Foreskin melanocyte (primary cell): ENCODE measurements at places on chromosomes 3 and 15.

- no peak for DNase-seq
These were observed 11.4 kb upstream of the C3orf20 start for GRCh38 chr3:14663396-14664135.

DNA sequence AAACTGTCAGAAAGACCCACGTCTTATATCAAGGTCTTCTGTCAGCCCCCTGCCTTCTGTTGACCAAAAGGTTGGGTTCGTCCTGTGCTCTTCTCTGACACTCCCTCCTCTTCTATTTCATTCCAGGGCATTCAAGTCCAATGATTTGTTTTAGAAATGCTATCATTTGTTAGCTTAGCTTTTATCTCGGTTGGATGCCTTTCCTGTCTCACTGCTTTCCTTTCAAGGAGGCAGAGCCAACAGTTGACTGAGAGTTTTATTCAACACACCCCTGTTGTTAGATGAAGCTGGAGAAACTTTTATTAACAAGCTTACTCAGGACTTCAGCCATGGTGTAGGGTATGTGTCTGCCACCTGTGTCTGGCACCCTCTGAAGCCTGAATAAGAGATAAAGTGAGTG lies 112.0 kb upstream of the SLC7A14 start:
- DNase-seq, result no peak

- peak; percentile 82 for DNase-seq
These were observed 77.1 kb downstream of the AKAP13 start for GRCh38 chr15:85457392-85457968.

DNA sequence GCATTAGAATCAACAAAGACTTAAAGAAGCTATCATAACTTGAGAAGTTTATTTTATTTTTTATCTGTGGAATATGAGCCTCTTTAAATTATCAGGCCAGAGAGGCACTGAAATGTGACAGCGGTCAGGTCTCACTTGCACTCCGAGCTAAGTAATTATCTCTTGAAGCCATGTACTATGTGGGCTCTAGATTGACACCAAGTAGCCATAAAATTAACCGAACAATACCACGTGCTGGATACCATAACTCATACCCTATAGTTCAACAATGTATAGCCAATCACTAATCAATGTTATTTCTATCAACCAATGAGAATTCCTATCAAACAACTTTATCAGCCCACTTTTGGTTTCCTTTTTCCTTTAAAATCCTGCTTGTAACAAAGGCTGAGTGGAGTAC lies 299.3 kb downstream of the TBC1D5 start:
- DNase-seq, result no peak

DNA sequence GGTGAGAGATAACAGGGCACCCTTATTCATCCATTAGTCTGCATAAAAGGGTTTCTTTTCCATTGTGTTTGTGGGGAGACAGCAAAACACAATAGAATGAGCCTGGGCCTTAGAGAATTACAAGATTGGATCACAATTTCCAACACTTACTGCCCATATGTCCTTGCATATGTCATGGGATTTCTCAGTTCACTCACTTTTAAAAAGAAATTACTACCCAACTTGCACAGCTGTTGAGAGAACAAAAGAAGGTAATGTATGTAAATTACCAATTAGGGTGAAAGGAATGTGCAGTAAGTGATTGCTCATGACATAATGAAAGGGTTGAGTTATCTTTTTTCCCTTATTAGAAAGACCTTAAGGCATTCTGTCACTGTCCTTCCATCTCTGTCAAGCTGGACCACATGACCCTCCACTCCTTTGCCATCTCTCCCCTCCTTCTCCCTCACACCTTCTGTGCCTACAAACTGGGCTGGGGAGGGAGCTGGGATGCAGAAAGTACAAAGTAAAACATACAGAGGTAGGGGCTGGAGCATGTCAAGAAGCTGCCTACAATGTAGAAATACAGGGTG lies 244.2 kb downstream of the ZMAT3 start:
- no peak for DNase-seq

GRCh38 chr3:183254487-183255347 lies 1.7 kb downstream of the B3GNT5 start:
- no peak for DNase-seq

- DNase-seq, result peak; percentile 92
These were observed 612.8 kb upstream of the AGTR1 start for GRCh38 chr3:148084931-148085330.

DNA sequence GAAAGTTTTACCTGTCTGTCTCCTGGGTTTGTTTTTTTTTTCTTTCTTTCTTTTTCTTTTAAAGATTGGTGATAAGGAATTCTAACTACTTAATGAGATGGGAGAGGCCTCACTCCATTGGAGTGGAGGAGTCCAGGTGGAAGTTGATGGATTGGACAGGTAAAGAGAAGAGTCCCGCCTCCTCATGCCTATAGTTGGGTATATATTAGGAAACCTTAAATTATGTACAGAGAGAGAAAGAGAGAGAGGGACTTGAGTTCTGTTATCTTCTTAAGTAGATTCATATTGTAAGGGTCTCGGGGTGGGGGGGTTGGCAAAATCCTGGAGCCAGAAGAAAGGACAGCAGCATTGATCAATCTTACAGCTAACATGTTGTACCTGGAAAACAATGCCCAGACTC lies 158.2 kb downstream of the TP63 start:
- no peak for DNase-seq

DNA sequence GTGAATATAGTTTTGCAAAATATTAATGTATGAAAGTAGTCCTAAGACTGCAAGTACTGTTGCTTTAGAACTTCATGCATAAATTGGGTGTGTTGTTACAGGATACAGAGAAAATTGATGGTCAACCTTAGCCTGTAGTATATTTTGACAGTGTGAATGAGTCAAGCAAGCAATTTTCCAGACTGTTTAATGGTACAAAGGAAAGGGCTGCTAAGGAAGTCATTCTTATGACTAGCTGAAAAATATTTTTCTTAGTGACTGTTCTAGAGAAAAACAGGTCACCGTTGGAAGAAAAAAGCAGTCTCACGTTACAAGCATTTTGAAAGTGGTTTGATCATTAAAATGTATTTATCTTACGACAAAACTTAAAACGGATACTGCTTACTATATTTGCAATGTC lies 49.2 kb downstream of the MBNL1 start:
- no peak for DNase-seq

DNA sequence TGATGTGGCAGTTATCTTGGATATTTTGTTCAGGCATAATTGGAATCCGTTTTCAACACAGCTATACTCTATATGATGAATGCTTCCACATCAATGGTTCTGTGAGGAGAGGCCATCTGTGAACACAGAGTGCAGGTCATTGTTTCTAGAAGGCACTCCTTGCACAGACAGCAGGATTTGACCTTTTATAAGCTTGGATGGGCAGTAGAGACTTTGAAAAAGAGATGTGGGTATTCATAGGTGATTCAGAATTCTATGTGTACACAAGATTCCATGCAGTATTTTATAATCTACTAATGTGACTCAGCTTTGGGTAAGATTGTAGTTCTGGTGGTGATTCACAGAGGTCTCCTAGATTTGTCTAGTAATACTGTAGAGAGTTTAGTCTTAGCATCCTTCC lies 12.5 kb downstream of the ARPP21 start:
- no peak for DNase-seq

GRCh38 chr3:159761848-159762635 lies 226.6 kb upstream of the IL12A start:
- no peak for DNase-seq

DNA sequence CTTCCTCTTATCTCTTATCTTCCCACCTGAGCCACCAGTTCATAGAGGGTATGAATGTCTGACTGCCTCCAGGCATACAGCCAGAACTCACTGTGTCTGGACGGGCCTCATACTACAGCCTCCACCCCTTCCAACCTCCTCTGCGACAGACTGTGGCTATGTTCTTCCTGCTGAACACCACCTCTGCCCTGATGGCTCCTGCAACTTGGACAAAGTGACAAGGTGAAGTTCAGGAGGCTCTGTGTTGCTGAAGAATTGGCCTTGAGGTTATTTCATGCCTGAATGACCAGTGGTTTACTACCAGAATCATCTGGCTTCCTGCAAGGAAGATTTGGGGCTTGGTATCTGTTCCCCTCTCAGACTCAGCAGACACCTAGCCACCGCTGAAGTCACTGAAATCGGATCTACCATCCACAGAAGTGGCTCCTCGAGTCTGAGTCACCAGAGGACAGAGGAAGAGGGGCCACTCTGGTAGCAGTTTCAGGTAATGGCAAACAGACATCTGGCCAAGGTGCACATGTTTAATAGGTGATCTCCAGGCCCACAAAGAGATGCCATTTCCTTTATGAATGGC lies 14.2 kb upstream of the ULK3 start:
- no peak for DNase-seq

DNA sequence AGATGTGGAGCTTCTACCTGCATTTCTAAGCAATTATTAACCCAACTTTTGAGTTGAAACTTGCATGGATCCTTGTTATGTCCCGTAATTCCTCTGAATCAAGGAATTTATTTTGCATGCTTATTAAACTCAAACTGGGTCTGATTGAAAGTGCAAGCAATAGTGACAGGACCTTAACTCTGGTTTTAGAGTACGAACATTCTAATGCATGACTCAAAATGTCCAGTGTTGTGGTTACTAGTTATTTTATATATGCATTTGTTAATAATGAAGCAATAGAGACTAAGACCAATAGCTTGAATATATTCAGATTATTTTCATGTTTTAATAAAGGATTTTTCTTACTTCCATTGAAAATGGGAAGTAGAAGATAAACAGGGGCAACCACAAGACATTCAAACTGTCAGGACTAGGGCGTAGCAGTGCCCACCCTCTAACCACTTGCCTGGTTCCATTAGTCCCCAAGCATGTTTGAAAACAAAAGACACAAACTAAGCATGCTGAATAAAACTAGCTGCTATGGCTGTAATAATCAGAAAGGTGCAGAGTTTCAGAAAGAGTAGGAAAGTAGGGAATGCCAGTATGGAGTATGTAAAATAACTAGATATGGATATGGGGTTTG lies 28.1 kb downstream of the OIP5 start:
- DNase-seq, result no peak

DNA sequence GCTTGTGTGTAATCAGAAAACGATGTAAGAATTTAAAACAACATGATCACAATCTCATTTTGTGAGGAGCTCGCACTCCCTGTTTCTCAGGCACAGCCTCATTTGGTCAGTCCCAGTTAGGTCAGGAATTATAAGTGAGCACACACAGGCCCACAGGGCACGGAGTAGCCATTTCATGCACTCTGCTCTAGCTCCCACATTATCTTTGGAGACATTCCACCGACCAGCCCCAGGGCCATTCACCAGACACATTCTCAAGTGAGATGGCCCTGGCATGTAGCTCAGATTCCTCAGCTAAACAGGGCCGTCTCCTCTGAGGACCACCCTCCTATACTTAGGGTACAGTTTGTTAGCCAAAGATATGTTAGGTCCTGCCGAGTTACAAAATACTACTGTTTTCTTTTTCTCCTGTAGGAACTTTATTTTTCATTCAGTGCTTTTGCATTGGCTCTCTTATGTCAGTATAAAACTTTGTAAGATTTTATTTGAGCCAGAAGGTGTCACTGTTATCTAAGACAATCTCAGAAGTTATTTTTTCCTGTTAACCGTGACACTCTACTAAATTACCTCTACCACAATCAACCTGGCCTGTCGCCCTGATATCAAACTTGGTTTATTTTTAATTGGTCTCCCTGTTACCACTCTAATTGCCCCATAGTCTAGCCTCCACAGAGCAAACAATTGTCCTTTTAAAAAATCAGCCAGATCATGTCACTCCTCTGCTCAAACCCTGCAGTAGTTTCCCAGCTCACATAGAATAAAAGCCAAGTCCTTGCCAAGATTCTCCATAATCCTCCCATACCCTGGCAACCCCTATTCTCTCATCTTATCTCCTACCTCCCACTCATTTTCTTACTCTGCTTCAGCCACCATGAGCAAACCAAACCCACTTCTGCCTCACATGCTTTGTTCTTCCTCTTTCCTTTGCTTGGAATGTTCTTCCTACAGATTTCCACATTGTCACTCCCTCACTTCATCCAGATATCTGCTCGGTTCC lies 105.7 kb downstream of the PPP2R3A start:
- DNase-seq, result peak; percentile 75

- no peak for DNase-seq
These were observed 54.0 kb downstream of the B3GNT5 start for GRCh38 chr3:183306798-183307671.

DNA sequence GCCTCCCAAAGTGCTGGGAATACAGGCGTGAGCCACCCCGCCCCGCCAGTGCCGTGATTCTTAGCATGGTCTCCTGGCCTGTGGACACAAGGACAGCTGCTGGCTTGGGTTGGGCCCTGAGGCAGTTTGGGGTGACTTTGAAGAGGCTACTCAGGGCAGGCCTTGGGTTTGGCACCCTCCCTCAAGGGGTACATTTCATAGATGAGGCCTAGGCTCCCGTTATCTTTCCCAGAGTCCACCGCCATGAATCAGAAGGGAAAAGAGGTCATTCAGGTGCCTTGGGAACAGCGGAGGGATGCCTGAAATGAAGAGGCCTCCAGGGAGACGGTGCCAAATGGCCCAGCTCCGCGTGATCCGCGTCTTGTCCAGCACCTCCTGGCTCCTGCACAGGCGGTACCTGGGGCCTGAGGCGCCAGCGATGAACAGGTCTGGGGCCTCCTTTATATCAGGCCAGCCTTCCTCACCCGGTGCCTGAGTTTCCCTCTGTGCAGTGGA lies 9.3 kb downstream of the GNAI2 start:
- DNase-seq, result no peak

- peak; percentile 63 for DNase-seq
These were observed 37.5 kb upstream of the IQSEC1 start for GRCh38 chr3:13110678-13111116.

DNA sequence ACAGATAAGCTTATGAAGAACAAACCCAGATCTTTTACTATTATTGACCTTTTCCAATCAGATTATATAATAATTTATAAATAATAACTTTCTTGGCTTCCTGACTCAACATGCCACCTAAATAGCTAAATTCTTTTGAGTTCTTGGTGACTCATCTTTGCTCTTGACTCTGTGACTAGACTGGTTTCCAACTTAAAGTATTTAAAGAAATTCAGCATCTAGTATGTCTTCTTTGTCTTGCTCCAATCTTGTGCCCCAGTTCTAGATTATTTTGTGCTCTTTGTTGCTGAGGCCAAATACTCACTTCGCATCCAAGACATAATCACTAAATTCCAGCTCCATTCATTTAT lies 483.2 kb upstream of the TBL1XR1 start:
- DNase-seq, result no peak

GRCh38 chr15:62622775-62623174 lies 419.8 kb upstream of the TPM1 start:
- no peak for DNase-seq

GRCh38 chr3:124037326-124037725 lies 45.4 kb upstream of the ROPN1 start:
- DNase-seq, result no peak

DNA sequence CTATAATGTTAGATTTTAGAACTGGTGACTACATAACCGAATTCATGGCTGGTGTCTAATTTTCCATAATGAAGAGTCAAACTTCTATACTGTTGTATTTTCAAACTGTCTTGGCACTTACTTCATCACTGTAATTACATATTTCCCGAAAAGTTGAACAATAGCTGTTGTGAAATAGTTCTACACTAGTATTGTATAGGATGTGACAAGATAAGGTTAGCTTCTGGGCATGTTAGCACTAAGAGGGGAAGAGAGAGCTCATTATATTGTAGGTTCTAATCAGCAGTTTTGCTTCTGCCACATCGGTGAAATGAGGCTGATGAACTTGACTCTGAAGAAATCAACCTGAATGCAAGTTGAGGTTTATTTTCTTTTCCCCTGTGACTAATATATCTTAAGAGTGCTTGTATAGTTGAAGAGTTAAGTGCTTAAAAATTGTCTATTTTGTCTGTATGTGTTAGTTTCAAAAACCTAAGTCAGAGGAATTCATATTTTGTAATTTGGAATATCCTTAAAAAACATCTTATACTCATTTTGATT lies 8.9 kb downstream of the GYG1 start:
- no peak for DNase-seq

- no peak for DNase-seq
These were observed at the start of gene GCSAM for GRCh38 chr3:112132975-112133448. Gene GCSAM (minus strand): TSS chr3:112133248. CDS start chr3:112133120, 128 bp downstream.
